CD4-positive, CD25-positive, alpha-beta regulatory T cell (primary cell): ENCODE measurements at places on chromosomes 13 and 19. TPM values are rescaled to one million over a fixed set of nuclear protein-coding genes. Genes with fewer than 3 reads are reported as not detected.

Gene ZNF446
- total RNA-seq = 10.5 TPM

Gene ZNF579
- 4.2 TPM for total RNA-seq

Gene LMTK3
- total RNA-seq = 6.3 TPM

Gene ZNF439
- total RNA-seq = 6.0 TPM

DNA sequence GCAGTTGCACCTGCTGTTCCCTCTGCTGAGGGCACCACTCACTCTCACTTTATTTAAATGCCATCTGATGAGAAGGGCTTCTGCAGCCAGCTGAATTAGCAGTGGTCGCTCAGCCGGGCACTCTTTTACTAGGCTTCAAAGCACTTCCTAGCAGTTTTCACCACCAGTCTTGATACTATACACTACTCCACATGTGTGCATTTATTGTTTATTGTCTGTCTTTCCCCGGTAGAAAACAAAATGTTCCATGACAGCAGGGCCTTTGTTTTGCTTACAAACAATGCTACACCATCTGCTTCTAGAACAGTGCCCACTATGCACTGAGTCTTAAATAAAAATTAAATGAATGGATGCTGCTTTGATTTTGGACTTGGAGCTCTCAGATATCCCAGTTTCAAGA is 404.9 kb downstream of the FGF14 start:
- DNase-seq = no peak
- H3K36me3 ChIP-seq = no peaks in the 10 kb centered on the region
- no peak overlapping the region for H3K4me3 ChIP-seq
- H3K4me1 ChIP-seq = no peaks in the 10 kb centered on the region
- H3K27ac ChIP-seq = no peak overlapping the region

DNA sequence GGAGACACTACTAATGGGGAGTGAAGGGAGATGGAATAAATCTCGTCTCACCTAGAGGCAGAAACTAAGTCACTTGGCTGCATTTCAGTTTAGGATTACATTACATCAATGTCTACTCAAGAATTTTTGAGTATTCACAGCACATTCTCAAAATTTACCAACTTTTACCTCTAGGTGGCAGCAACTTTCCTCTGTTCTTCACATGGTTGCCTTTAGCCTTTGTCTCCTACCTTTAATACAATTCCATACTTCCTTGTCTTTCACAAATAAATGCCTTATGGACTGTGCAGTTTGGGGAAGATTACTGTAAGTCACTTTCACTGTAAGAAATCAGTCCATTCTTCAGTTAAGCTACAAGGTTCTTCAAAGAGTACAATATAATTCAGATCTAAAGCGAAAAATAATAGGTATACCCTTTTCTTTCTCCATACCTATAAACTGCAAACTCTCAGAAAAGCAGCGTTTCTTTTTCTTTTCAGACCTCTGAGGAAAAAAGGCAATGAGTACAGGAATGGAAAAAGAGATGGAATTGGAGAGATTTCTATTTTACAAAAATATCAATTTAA is 379.4 kb downstream of the KLF12 start:
- H3K36me3 ChIP-seq = peaks cover 5% of the 10 kb centered on the region
- no peaks in the 10 kb centered on the region for H3K27me3 ChIP-seq
- H3K4me1 ChIP-seq = no peaks in the 10 kb centered on the region
- H3K4me3 ChIP-seq = no peak overlapping the region
- H3K27ac ChIP-seq = no peak overlapping the region

DNA sequence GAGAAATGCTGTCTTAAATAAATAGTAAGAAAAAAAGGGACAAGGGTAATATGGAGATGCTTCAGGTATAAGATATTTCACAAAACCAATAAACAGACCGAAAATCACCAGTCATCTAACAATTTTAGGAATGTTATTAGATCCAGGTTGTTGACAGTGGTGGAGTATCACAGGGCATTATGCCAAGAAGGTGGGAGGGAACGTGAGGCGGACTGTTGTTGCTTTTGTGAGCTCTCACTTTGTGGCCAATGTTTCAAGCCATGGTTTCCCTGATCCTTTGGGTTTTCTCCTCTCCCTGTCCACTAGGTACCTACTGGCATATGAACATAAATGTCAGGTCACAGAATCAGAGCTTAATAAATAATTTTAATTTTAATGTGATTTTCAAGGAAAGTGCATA is 790.3 kb upstream of the SLITRK1 start:
- no peaks in the 10 kb centered on the region for H3K27me3 ChIP-seq
- no peak for DNase-seq
- no peak overlapping the region for H3K4me3 ChIP-seq
- no peaks in the 10 kb centered on the region for H3K4me1 ChIP-seq

GRCh38 chr13:27968316-27969081 is 616 bp downstream of the CDX2 start:
- no peak overlapping the region for H3K27ac ChIP-seq
- peaks cover 23% of the 10 kb centered on the region for H3K27me3 ChIP-seq
- DNase-seq = no peak
- no peaks in the 10 kb centered on the region for H3K36me3 ChIP-seq
- H3K4me1 ChIP-seq = no peaks in the 10 kb centered on the region
- H3K4me3 ChIP-seq = no peak overlapping the region

- DNase-seq = peak; percentile 80
- no peaks in the 10 kb centered on the region for H3K36me3 ChIP-seq
- H3K27me3 ChIP-seq = no peaks in the 10 kb centered on the region
- peak overlapping the region; percentile 71 for H3K27ac ChIP-seq
- H3K4me1 ChIP-seq = peaks cover 38% of the 10 kb centered on the region
These were observed 78.8 kb downstream of the MAP4K1 start for GRCh38 chr19:38538793-38539528.

GRCh38 chr13:23771956-23772355 is 117.2 kb downstream of the MIPEP start:
- H3K27me3 ChIP-seq = no peaks in the 10 kb centered on the region
- peaks cover 6% of the 10 kb centered on the region for H3K4me1 ChIP-seq
- no peak for DNase-seq
- H3K27ac ChIP-seq = no peak overlapping the region
- no peaks in the 10 kb centered on the region for H3K36me3 ChIP-seq

DNA sequence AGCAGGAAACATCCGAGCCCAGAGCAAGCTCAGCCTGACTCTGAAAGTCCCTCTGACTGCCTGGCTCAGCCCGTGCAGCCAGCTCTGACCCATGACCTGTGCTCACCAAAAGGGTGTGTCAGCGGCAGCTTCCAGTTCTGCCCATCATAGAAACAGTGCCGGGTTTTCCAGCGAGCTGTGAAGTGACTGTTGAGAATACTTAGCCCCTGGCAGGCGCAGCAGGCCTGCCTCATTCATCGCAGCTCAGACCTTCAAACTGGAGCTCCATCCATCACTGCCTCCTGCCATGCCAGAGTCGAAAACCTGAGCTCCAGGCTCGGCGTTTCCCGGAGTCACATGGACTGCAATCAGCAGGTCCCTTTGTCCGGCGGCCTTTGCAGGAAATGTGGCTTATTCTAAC is 16.3 kb upstream of the GSX1 start:
- H3K27ac ChIP-seq = no peak overlapping the region
- H3K4me1 ChIP-seq = no peaks in the 10 kb centered on the region
- H3K27me3 ChIP-seq = peaks cover 8% of the 10 kb centered on the region
- no peak overlapping the region for H3K4me3 ChIP-seq
